Left colon (tissue), 2 donors: ENCODE measurements at places on chromosomes 4 and X. TPM values are rescaled to one million over a fixed set of nuclear protein-coding genes. Genes with fewer than 3 reads are reported as not detected.

LRIT3 gene
- total RNA-seq, result 0.08 TPM

SERPINA7 gene
- not detected for total RNA-seq

QDPR gene
- total RNA-seq, result 23.7 TPM

PCDH7 gene
- 2.6 TPM for total RNA-seq

CCDC149 gene
- 14.2 TPM for total RNA-seq

DCX gene
- total RNA-seq, result 0.14 TPM

SNCA gene
- total RNA-seq, result 1.4 TPM

GRCh38 chr4:3261411-3262207, 12.7 kb downstream of the MSANTD1 start:
- no peak for DNase-seq

DNA sequence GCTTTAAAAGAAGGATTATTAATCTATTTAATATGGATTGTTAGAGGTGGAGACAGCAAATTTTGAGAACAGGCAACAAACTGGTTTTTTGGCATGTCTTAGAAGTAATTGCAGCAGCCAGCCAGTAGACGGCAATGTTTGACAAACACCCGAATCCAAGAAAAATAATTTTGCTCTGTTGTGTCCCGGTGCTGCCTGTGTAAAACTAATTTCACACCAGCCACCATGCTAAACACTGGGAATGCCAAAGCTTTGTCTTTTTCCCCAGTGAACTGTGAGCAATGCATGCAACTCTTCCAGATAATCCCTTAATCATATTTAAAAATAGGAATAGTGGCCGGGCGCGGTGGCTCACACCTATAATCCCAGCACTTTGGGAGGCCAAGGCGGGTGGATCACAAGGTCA, 25.9 kb downstream of the SMIM31 start:
- no peak for DNase-seq

- no peak for DNase-seq
These were observed 6.6 kb downstream of the CLNK start for GRCh38 chr4:10677796-10678497.

DNA sequence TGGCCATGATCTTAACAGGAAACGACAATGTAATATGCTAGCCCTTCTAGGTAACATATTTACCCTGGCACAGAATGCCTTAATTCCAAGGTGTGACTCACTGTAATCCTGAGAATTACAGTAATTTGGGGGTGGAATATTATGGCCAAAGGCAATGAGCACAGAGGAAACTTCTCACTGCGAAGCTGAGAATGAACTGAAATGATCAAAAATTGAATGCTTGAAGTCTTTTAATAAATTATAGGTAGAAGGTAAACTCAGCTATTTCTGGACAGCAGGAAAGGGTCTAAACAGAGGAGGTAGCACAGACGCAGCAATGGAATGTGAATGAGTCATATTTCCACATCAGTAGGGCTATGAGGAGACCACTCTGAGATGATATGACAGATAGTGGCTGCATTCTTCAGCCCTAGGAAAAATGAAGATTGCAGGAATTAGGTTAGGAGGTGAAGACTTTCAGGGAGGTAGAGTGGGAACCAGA, 312.6 kb downstream of the PACRGL start:
- no peak for DNase-seq

DNA sequence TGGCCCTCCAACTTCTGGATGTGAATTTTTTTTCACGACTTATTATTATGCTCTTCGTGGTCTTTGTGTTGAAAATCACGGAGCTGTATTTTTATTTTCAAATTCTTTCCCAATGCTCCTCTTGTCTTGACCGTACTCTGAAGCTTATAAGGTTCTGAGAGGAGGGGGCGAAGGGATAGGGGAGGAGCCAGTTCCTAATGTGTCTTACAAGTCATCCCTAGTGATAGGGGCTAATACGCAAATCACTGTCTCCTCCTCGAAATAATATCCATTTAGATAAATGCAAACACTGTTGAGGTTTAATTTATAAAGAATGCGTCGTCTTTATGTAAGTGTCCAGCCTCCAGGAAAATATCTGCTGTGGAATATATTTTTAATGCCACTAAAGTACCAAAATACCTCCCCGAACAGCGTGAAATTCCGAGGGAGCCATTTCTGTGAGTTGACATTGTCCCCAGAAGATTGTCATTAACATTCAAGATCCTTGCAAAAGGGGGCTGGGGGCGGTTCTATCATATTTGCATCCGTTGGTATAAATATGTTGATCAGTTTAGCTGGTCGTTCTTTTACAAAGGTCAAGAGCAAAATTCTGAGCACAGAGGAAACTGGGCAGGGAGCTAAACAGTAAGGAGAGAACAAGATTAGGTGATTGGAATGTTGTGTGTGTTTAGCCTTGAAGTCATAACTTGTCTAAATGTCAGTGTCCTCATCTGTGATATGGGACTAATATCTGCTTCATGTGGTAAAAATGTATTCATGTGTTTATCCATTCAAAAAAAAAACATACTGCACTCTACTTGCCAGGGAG, 3.7 kb upstream of the FAT1 start:
- no peak for DNase-seq

GRCh38 chr4:15104825-15105224, 102.5 kb downstream of the CPEB2 start:
- DNase-seq, result no peak

DNA sequence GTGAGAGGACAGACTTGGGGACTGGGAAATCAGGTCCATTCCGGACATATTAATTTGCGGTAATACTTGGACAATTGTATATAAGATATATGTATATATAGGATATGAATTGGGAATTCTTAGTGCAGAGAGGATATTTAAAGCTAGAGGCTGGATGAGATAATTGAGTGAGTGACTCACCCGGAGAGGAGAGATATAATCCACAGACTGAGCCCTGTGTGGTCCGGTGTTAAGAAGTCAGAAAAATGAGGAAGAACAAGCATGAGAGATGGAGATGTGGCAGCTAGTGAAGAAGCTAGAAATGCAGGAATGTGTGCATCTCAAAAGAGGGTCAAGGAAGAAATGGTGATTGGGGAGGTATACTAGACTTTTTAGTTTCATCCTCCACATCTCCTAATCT, 336.2 kb downstream of the SLC7A11 start:
- DNase-seq, result no peak

GRCh38 chr4:113248320-113248719, 198.9 kb downstream of the ANK2 start:
- DNase-seq, result no peak

GRCh38 chrX:106599411-106599810, 12.4 kb upstream of the RADX start:
- DNase-seq, result no peak

- DNase-seq, result no peak
These were observed 54.5 kb downstream of the TENM3 start for GRCh38 chr4:182297659-182298058.

GRCh38 chr4:113637363-113637762, 124.2 kb downstream of the CAMK2D start:
- DNase-seq, result no peak

GRCh38 chr4:148831945-148832344, 389.7 kb upstream of the NR3C2 start:
- DNase-seq, result no peak

DNA sequence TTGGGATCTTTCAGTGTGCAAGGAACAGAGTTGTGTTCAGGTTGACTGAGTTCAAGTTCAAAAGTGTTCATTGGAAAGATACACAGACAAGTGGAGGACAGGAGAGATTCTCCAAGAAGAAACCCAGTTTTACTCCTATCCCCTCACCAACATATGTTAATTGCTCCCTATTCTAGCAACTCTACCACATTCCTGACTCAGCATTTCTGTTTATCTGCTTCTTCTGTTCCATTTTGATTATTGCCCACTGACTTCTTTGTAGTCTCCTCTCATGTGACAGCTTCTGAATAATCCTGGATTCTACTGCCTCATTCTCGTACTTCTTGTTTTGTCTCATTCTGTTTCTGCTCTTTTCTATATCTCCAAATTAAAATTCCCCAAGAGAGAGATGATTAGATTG, 15.8 kb upstream of the SPANXC start:
- DNase-seq, result no peak

GRCh38 chr4:122577808-122578781, 42.8 kb downstream of the IL21 start:
- DNase-seq, result peak; percentile 49

GRCh38 chr4:74990276-74990875, 57.5 kb downstream of the PARM1 start:
- no peak for DNase-seq

GRCh38 chr4:31791666-31792065, 1071.5 kb downstream of the PCDH7 start:
- DNase-seq, result no peak

GRCh38 chrX:110444996-110445395, 86.3 kb downstream of the RTL9 start:
- no peak for DNase-seq

- no peak for DNase-seq
These were observed 26.1 kb upstream of the TMEM154 start for GRCh38 chr4:152705903-152706302.

- no peak for DNase-seq
These were observed 36.9 kb downstream of the CEP44 start for GRCh38 chr4:174320494-174321199.

DNA sequence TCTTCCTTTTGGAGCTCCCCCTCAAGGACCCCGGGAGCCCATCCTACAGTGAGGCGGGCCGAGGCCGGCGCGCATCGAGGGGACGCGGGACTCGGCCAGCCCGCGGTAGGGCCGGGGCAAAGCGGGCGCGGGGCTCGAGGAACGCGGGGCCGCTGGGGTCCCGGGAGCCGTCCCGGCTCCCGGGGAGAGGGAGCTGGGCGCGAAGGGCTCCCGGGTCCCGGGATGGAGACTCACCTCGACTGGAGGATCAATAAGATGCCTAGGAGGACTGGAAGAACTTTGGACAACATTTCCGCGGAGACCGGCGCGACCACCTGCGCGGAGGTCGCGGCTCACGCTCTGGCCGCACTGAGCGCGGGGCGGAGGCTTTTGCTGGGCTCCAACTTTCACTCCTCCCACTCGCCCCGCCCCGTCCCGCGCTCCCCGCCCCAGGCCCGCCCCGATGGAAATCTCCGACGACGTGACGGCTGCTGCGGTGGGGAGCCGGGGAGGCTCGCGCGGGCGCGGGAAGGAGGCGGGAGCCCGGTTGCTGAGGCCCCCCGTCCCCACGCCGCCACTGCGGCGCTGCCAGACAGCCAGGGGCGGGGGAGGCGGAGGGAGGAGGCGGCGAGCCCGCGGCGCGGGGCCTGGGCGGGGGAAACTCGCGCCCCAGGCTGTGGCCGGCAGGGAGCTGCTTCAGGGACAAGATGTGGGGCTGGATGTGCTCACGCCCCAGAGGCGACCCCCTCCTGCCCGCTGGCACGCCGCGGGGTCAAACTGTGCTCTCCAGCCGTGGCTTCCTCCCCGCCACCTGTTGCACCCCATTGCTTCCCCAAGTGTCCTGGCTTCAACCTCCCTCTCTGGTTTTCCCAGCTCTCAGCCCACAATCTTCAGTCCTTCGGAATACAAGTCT, at the start of gene GABRE:
Gene GABRE (minus strand): TSS at position 341 of the 892 bp plus-strand sequence. CDS start 51 bp downstream, at position 290.
- peak; percentile 70 for DNase-seq

DNA sequence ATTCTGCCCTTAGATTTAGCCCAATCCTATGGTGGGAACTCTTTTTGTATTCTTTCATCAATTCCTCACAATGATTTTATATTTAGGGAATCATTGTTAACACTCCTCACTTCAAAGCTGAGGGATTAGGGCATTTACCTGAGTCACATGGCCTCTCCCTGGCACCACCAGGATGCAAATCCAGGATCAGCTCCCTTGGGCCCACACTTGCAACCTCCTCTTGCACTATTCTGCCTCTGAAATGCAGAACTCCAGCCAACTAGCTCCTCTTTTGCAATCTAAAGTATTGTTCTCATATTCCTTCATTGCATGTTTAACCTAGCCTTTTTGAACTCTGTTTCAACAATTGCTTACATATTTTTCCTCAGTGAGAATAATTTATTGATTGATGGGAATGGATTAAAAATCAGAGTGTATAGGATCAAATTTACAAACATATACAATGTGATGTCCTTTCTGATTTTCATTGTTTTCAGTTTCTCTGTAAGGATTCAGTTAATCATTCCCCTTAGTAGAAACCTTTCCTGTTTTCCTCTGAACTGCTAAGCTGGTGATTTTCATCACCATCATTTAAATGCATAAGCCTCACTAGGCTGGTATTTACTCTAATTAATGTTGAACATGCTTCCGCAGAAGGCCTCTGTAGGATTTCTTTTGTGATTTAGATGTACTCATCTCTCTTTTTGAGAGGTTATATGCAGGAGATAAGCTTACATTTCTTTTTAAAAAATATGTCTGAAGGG, 3.3 kb upstream of the RELL1 start:
- no peak for DNase-seq

- no peak for DNase-seq
These were observed 8.5 kb upstream of the CCSER1 start for GRCh38 chr4:90118527-90119195.

DNA sequence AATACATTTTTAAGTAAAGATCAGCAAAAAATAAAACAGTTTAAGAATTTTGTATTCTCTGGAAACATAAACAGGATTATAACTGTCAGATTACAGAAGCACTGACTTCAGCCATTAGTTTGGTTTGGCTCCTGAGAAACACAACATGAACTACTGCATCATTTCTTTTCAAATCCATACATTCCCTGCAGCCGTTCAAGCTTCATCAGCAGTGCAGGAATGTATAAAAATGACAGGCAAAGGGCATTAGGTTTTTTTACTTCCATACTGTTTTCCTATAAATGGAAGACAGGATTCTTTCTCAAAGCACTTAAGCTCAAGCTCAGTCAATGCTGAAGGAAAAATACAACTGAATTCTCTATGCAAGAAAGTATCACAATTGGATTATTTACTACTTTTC, 4.2 kb upstream of the MAB21L2 start:
- no peak for DNase-seq

GRCh38 chr4:56468097-56468422, 643 bp downstream of the SRP72 start:
- DNase-seq, result peak; percentile 51

GRCh38 chr4:147731580-147732517, at the start of gene ARHGAP10:
TSS of gene ARHGAP10 (plus strand) at chr4:147732088. CDS start at chr4:147732302, 214 bp downstream.
- peak; percentile 60 for DNase-seq

GRCh38 chrX:77275392-77275791, 171.8 kb upstream of the FGF16 start:
- DNase-seq, result no peak

DNA sequence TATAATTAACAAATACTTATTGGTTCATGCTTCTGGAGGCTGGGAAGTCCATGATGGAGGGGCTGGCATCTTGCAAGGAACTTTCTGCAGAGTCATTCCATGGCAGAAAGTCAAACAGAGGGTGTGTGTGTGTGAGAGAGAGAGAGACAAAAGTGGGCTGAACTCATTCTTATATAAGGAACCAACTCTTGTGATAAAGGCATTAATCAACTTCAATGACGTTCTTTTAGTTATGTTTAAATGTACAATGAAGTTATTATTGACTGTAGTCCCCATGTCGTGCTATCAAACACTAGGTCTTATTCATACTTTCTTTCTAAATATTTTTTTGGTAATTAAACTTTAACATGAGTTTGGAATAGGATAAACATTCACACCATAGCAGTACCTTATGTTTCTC, 1408.8 kb downstream of the STIM2 start:
- no peak for DNase-seq
